Colonic mucosa (tissue), 4 donors: ENCODE measurements at places on chromosomes 11 and 22.

GRCh38 chr11:30091246-30091645, 74.4 kb upstream of the KCNA4 start:
- DNase-seq = no peak

GRCh38 chr22:29817724-29818123, 20.4 kb downstream of the ASCC2 start:
- no peak for DNase-seq

DNA sequence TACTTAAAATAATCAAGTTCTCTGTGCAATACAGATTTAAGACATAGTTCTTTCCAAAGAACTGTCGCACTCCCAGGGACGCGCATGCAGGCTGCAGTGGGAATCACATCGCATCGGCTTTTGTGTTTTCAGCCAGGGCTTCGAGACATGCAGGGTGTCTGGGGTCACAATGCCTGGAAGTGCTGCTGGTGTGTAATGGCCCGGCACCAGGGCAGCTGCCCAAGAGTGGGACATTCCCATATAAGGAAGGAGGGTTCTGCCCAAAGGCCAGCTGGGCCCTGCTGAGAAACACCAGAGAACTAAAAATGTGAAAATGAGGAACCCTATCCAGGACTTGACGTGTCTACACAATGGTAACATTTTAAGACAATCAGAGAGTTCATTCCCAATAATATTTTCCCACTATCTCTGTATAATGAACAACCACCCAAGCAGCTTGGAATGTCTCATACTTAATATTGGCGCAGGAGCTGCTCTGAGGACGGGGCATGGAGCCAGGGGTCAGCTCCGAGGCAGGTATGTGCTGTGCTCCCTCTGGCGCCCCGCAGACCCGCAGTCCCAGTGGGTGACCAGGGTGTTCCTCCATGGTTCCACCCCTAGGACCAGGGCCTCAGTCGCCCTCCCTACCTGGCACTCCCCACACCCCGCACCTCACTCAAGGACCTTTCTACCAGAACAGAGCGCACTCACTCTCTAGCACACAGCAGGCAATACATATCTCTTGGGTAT, 11.3 kb downstream of the MCAT start:
- no peak for DNase-seq

DNA sequence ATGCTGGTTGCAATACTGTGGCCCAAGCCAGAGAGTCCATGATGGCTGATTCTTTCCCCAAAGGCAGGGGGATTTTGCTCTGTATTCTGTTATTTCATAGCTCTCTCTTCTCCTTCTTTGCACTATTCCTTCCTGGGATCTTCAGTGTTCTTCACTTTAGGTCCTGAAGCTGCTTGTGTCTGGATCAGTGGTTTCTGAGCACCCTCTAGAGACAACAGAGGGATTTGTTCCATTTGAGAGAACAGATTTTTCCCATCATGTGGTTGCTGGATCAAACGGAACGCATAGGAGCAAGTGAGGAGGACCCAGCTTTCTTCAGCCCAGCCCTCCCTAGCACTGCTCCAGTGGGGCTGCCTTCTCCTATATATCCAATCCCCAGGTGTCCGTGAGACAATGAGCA, 68.7 kb upstream of the SYN3 start:
- no peak for DNase-seq

GRCh38 chr11:74818283-74818946, 69.8 kb downstream of the RNF169 start:
- no peak for DNase-seq

GRCh38 chr11:112958670-112959069, 2.5 kb upstream of the NCAM1 start:
- no peak for DNase-seq

GRCh38 chr11:45761659-45762058, 43.3 kb upstream of the SLC35C1 start:
- no peak for DNase-seq
